Activated T-helper 1 cell treated with Interleukin-2 at 50 U/mL for 16 hours (primary cell): ENCODE measurements at places on chromosomes 2 and 18.

- DNase-seq: no peak
Observed at GRCh38 chr2:205771666-205772065, 89.4 kb downstream of the NRP2 start.

GRCh38 chr2:201383136-201383535, 26.0 kb upstream of the FLACC1 start:
- DNase-seq: no peak

DNA sequence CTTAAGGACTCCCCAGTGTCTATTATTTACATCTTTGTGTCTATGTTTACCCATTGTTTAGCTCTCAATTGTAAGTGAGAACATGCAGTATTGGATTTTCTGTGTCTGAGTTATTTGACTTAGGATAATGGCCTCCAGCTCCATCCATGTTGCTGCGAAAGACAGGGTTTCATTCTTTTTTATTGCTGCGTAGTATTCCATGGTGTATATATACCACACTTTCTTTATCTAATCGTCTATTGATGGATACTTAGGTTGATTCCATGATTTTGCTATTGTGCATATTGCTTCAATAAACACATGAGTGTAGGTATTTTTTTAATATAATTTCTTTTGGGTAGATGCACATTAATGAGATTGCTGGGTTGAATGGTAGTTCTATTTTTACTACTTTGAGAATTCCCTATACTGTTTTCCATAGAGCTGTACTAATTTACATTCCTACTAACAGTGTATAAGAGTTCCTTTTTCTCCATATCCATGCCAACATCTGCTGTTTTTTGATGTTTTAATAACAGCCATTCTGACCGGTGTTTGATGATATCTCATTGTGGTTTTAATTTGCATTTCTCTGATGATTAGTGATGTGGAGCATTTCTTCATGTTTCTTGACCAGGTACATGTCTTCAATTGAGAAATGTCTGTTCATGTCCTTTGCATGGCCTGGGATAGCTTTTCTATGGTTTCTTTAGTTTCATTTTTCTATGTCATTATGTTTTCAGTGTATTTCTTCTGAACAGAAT, 21.8 kb downstream of the MTCL1 start:
- DNase-seq: no peak

DNA sequence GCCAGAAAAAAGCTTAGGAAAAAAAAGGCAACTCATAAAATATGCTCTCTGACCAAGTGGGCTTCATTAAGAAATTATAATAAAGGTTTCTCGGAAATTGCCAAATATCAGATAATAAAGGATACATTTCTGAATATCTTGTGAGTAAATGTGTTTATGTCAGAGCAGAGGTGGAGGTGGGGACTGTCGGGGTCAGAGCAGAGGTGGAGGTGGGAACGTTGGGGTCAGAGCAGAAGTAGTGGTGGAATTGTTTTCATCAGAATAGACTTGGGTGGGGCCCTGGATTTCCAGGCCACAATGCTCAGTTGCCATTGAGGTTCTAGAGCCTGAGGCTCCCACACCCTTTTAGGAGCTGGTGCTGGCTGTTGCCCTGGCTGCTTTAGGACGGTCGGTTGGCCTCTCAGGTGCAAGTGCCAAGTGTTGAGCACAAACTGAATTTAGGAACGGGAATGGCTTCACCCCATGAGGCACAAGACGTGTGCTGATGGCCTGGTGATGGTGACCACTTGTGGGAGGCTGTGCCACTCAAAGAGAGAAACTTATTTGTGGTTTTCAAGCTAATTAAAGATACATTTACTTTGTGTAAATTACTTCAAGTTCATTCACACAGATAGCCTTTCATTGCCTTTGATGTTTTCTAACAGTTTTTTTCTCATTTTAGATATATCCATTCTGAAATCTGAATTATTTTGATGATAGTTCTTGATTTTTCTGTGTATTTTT, 131.5 kb downstream of the ATP9B start:
- DNase-seq: no peak

DNA sequence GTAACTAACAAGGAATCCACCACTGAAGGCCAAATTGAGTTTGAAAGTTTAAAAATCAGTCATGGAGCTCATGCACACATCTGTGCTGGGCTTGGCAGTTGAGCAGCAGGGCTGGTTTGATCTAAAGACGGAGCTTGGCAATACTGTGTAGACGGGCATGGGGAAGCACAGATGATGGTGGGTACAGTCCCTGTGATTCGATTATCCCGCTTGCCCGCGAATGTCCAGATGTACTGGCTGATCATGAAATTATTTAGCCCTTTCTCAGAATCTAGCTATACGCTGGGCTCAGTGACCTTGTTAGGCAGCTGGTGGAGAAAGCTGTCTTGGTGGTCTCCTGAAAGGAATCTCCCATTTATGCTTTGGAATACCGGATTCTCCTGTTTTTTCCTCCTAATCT, 74.8 kb upstream of the SOX11 start:
- no peak for DNase-seq

DNA sequence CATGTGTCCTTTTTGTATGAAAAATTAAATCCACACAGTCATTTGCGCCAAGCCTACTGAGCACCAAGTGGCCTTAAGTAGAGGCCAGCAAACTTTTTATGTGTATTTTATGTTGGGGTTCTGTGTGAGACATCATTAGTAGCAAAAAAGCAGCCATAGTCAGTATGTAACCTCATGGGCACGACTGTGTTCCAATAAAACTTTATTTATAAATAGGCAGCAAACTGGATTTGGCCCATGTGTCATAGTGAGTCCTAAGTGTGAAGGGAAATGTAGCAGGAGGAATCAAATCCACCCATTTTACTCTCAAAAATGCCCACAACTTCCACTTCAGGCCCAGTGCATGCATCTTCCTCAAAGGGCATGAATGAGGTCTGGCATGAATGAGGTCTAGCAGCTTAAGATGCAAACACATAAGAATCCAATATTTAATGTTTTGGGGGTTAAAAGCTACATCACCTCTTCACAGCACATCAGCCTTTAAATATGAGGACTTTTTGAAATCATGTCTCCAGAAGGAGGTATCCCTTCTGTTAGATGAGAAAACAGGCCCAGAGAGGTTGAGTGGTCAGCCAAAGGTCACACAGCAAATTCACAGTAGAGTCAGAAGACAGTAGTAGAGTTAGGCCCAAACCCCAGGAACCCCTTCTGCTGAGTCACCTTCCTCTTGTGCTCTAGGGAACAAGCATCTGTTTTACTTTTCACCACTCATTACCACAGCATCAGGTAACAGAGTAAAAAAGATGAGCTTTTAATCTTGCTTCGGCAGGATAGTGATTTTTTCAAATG, 45.6 kb downstream of the MREG start:
- DNase-seq: no peak

- DNase-seq: no peak
Observed at GRCh38 chr2:219076253-219076652, 15.5 kb upstream of the IHH start.

GRCh38 chr2:168577885-168578284, 121.8 kb downstream of the CERS6 start:
- DNase-seq: no peak

DNA sequence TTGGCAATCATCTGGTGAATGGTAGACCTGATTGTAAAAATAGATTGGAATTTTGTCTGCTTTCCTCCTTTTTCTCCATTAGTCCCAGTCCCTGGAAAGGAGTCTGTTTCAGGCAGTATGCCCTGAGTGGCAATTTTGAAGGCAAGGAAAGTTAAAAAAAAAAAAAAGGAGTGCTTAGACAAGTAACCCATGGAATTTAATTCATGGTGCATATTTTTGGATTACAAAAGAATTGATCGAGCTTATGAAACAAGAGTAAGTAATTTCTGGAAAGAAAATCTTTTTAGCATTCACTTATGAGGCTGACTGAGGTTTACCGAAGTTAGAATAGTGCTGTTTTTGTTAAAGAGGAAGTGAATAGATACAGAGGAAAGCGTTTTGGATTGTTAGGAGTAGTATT, 29.4 kb upstream of the TMEM178A start:
- DNase-seq: no peak

DNA sequence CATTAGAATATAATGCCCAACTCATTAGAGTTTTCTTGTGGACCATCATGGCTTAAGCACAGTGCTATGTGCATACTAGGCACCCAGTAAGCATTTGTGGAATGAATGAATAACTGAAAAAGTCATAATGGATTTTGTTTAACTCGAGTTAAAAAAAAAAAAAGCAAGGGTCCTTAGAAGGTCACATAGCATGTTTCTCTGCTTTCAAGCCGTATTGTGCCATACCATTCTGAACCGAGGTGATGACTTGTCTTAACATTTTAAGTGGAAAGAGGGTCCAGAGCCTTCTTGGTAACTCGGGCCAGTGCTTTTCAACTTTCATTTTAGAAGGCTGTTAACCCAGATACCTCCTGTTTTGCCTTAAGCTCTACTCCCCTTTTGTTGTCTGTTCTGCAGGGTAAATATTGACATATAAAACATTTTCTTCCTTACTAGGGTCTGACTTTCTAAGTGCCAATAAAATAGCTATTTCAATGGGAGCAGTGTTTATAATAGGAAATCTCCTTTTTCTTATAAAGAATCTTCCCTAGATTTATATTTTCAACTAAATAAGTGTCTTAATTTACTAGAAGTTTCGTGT, 787 bp upstream of the ADGRF3 start:
- no peak for DNase-seq

DNA sequence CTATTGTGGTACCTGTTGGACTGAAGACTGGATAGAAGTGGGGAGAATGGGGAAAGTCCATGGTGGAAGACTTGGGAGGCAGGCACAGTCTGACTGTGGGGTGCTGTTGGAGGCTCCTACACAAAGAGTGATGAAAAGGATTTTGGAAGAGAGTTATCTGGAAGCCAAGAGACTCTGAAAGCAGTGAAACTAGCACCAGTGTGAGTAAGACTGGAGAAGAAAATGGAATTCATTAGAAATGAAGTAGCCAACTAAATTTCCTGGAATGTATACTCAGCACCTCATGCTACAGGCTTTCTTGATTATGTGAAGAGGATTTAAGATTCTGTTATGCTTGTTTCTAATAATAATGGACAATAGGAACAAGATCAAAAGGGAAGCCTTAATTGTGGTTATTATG, 27.7 kb downstream of the ELP2 start:
- no peak for DNase-seq

DNA sequence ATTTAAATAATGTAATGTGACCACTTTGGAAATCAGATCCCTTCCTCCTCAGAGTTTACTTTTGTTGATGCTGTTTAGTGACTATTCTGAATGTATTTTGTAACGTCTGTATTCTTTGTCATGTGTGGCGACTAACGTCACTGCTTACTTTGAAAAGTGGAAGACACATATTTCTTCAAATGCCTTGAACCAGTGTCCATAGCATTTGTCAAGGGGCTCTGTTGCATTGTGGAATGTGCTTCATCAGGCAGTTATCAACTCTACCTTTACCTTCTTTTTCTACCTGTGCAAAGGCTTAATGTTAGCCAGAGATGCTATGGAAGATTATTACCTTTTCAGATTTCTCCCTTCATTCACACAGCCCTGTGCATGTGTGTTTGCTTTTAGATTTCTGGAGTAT, 162.4 kb downstream of the ZNF407 start:
- no peak for DNase-seq

- DNase-seq: no peak
Observed at GRCh38 chr2:113169002-113169530, 4.7 kb upstream of the PSD4 start.

DNA sequence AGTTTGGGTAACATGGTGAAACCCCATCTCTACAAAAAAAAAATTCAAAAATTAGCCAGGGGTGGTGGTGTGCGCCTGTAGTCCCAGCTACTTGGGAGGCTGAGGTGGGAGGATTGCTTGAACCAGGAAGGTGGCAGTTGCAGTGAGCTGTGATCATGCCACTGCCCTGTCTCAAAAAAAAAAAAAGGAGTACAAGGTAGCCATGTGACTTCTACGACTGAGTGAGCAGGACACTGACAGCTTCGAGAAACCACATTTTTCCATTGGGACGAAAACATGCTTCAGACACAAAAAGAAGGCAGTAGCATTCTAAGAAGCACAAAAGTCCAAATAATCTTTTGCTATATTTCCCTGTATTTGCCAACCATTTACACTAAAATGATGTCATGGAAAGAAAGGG, 19.7 kb upstream of the IKZF2 start:
- DNase-seq: no peak

DNA sequence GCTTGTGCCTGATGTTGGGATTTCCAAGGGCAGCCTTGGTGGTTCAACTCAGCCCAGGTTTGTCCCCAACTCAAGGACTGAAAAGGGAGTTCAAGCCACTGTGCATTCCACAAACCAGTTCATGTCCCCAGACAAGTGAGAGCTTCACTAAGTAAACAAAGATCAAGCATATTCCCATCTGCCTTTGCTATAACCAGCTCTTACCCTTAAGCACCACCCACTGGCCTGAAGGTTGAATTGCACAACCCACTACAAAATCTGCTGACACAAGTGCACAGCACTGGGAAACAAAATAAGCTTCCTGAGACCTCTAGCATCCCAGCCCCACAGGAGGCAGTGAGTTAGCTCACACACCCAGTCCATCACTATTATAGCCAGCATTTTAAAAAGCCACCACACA, 516.7 kb downstream of the NR4A2 start:
- no peak for DNase-seq

DNA sequence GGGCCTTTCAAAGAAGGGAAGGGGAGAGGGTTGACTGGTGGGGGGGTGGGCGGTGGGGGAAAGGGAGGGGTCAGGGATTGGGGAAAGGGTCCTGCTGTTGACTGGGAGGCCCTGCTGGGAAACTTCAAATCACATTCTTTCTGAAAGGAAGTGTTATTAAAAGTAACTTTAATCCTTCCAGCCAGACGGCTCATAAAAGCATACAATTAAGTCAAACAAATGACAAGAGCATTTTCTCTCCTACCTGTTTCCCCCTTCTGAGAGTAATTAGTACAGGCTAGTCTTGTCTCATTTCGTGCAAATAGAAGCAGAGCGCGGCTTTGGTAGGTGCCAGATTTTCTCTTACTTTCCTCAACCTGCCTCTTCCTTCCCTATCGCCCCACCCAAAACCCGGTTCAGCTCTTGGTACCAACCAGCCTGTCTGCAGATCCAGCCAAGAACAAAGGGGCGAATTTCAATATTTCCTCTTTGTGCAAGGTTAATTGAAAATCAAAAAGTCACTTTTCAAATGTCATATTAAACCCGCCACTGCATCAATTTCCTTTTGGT, 2112.6 kb upstream of the PIK3C3 start:
- no peak for DNase-seq

GRCh38 chr18:56162311-56163265, 475.8 kb downstream of the TXNL1 start:
- no peak for DNase-seq
